ENCODE measurements at places on chromosomes 5 and 9. TPM values are rescaled to one million over a fixed set of nuclear protein-coding genes. Genes with fewer than 3 reads are reported as not detected.

The PCDH12 gene
- 17.5 TPM for polyA plus RNA-seq

The ENTPD2 gene
- polyA plus RNA-seq: 4.7 TPM

The CDH18 gene
- 1.0 TPM for polyA plus RNA-seq

The PCDHGB4 gene
- polyA plus RNA-seq: 6.1 TPM

The AQP7 gene
- polyA plus RNA-seq: 42.7 TPM

The FASTKD3 gene
- polyA plus RNA-seq: 25.6 TPM

The CARD6 gene
- polyA plus RNA-seq: 2.5 TPM

The PIP5K1B gene
- 8.4 TPM for polyA plus RNA-seq

The GFRA3 gene
- 4.4 TPM for polyA plus RNA-seq

The FOXD4 gene
- 0.24 TPM for polyA plus RNA-seq

The CD274 gene
- polyA plus RNA-seq: 0.80 TPM

The OR1L6 gene
- polyA plus RNA-seq: not detected

The LECT2 gene
- polyA plus RNA-seq: 2.3 TPM

The ZNF454 gene
- polyA plus RNA-seq: 7.0 TPM

The PCDHGB5 gene
- polyA plus RNA-seq: 11.5 TPM

The NSG2 gene
- polyA plus RNA-seq: 0.55 TPM

The SOX30 gene
- 0.55 TPM for polyA plus RNA-seq

The CCL27 gene
- polyA plus RNA-seq: 0.60 TPM

The IFNB1 gene
- not detected for polyA plus RNA-seq

The MARCHF3 gene
- polyA plus RNA-seq: 7.5 TPM

The FGFR4 gene
- polyA plus RNA-seq: 58.3 TPM

The IL6ST gene
- polyA plus RNA-seq: 157 TPM

The GDNF gene
- polyA plus RNA-seq: 19.6 TPM

The OR1J2 gene
- not detected for polyA plus RNA-seq

The NNT gene
- 95.3 TPM for polyA plus RNA-seq

The C9orf50 gene
- polyA plus RNA-seq: 0.69 TPM

The LHX3 gene
- not detected for polyA plus RNA-seq

The ST8SIA4 gene
- polyA plus RNA-seq: 5.1 TPM

The HMGXB3 gene
- 32.5 TPM for polyA plus RNA-seq

The CD14 gene
- polyA plus RNA-seq: 8.4 TPM

The SYNPO gene
- polyA plus RNA-seq: 89.8 TPM

The PCDHGA5 gene
- 2.7 TPM for polyA plus RNA-seq

The ZNF474 gene
- 0.76 TPM for polyA plus RNA-seq

The ANKRD34B gene
- 1.2 TPM for polyA plus RNA-seq

The CD74 gene
- 372 TPM for polyA plus RNA-seq

The MINAR2 gene
- not detected for polyA plus RNA-seq

The MORN5 gene
- 3.0 TPM for polyA plus RNA-seq

The PKD2L2 gene
- polyA plus RNA-seq: not detected

The ENTREP1 gene
- 6.0 TPM for polyA plus RNA-seq

The NKD2 gene
- polyA plus RNA-seq: 17.9 TPM

The CETN3 gene
- 75.5 TPM for polyA plus RNA-seq

The INSL6 gene
- polyA plus RNA-seq: 1.1 TPM

The PCDHB16 gene
- polyA plus RNA-seq: 5.0 TPM

Measured in renal cortex interstitium (tissue), 15 donors.